ENCODE measurements at places on chromosomes 6 and 20.

- no peak for DNase-seq
Measured at GRCh38 chr20:9332791-9333479, 181.5 kb upstream of the LAMP5 start.

DNA sequence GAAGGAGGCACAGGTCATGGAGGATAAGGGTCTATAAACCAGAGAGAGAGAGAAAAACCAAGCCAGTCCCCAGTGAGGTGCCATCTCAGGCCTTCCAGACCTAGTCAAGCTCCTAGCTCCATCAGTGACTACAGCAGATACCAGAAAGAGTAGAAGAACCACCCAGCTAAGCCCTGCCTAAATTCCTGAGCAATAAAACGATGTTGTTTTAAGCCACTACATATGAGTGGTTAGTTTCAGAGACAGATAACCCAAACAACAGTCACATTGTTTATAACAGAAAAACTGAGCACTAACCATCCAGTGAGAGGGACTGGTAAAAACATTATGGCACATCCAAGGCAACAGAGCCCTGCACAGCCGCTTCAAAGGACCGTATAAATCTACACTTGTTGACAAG lies 59.2 kb downstream of the BMP7 start:
- no peak for DNase-seq

DNA sequence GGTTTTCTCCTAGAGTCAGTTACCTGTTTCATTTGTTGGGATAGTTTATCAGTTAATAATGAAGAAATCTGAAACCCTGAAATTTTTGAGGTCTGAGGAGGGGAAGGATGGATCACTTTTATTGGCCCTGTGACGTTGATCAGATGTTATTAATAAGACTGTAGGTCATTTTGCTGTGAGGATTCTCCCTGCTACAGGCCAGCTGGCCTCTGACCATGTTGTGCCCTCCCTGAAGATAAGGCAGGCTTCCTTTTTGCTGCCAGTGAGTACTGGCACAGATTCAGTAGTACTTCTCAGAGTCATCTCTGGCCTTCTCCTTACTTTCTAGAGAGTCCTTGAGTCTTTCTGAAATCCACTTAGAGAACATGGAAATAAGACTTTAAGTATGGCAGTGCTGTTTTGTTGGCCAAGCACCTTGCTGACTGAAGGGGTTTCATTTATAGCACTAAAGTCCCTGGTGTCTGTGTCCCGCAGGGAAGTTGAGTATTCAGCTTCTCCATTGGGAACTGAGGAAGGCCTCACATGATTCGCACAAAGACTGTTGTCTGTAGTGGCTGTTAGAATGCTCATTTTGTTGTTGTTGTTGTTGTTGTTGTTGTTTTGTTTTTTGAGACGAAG lies 202.6 kb downstream of the DTNBP1 start:
- DNase-seq, result no peak

DNA sequence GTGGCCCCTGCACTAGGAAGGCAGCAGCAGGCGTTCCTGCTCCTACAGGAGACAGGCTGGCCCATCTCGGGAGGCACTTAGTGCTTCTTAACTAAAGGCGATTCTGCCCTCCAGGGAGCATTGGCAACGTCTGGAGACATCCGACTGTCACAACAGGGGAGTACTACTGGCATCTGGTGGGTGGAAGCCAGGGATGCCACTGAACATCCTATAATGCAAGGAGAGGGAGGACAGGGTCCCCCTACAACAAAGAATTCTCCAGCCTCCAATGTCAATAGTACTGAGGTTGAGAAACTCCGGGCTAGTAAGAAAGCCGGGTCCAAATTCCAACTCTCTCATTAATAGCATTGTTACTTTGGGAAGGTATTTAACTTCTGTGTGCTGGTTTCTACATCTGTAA lies 119.4 kb upstream of the ARMC2 start:
- no peak for DNase-seq

- DNase-seq, result no peak
Measured at GRCh38 chr6:140663772-140664171, 1289.3 kb upstream of the CITED2 start.

DNA sequence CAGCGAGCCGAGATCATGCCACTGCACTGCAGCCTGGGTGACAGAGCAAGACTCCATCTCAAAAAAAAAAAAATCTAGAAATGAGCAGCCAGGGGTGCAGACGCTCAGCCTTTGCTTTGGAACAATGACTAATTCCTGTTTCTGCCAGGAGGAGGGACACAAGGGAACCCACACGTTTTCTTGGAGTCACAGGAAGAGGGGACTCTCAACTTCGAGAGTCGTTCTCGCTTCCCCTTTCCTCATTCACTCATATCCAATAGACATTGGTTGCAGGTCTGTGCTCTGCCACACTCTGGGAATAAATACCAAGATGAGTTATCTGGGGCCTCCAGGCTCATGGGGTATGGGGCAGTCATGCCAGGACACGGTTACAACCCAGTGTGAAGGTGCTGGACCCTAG lies 91.5 kb upstream of the RREB1 start:
- DNase-seq, result no peak

GRCh38 chr6:142699391-142699790 lies 245.6 kb downstream of the HIVEP2 start:
- DNase-seq, result no peak

- DNase-seq, result peak; percentile 19
Measured at GRCh38 chr6:106149472-106150069, 63.4 kb downstream of the PRDM1 start.

GRCh38 chr6:145331066-145331465 lies 404.3 kb downstream of the EPM2A start:
- no peak for DNase-seq

DNA sequence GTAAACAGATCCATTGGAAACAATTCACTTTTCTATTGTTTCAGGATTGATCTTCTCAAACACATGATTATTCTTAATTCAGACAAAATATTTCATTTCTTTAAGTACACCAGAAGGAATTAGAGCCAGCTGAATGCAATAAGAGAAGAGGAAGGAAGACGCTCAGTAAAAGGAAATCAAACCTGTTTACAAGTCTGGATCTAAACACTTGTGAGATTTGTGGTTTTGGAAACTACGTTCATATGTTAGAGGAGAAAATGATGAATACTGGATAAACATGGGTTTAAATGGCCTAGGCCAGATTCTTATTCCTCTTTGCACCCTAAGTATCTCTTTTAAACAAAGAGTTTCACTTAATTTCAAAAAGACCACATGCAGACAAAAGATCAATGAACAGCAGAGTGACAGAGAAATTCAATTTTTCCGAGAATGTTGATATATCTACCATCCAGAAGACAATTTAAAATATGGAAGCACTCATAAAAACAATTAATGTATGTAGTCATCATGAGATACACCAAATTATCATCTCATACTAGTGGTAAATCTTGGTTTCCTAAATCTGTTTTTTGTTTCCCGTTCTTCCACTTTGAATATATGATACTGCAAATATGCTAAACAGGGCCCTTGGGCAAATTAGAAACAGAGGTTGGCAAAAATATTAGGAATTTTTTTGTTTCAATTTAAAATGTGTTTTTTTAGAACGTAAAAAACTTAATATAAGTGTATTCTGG lies 703.5 kb upstream of the CITED2 start:
- no peak for DNase-seq

DNA sequence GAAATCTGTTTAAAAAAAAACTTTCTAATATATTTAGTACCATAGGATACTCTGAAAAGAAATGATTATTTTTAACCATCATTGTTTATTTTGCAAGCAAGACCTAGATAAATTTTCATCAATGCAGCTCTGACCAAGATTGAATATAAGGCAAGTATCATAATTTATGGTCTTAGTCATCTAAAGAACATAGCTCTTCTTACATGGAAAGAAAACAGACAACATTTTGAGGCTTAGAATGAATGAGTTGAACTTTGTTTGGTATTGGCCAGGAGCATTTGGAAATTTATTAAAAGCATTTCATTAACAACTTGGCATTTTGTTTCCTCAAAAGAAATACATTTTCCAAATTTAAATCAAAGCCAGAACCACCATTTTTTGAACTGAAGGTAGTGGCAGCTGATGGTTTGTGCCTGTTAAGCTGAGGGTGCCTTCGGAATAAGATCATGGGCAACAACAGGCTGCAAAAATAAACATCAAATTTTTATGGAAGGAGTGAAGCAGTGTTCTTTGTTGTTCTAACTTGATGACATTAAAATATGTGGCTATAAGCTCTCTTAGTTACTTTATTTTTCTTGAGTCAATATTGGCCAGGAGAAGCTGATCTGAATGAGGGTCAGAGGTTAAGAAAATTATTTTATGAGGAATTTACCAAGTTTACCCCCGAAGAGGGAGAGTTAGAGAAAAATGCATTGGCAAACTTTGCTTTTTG lies 6.7 kb upstream of the ATXN1 start:
- no peak for DNase-seq

DNA sequence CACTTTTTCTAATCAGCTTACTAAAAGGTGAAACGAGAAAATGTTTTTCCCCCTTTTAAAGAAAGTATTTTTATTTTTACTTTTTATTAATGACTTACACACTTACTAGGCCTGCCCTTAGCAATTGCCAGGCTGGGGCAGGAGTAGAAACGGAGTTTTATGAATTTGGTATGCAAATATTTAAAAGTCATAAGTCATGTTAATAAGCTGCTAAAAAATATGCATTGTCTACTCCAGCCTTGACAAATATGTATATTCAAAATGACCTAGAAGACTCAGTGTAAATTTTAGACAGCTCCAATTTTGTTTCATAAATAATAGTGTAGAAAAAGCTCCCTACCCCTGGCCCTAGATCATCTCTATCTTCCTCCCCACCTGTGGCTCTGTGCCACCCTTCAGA lies 17.5 kb upstream of the TGM6 start:
- no peak for DNase-seq

GRCh38 chr6:76416821-76417605 lies 344.6 kb upstream of the IMPG1 start:
- no peak for DNase-seq

DNA sequence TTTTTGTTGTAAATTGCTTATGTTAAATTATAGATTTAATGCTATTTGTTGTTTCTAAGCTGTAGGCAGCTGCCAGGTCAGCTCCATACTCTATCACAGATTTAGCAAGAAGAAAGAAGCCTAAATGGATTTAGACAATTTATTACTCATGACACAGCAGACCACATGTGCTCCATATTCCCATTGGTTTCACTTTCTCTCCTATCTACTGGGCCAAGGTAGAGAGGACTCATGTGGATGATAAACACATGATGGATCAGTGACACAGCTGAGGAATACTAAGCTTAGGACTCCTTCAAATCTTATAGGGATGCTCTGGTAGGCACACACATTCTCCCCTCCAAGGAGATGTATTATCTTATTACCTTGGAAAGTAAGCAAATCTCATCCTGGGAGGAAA lies 553.0 kb upstream of the ADGRB3 start:
- no peak for DNase-seq

DNA sequence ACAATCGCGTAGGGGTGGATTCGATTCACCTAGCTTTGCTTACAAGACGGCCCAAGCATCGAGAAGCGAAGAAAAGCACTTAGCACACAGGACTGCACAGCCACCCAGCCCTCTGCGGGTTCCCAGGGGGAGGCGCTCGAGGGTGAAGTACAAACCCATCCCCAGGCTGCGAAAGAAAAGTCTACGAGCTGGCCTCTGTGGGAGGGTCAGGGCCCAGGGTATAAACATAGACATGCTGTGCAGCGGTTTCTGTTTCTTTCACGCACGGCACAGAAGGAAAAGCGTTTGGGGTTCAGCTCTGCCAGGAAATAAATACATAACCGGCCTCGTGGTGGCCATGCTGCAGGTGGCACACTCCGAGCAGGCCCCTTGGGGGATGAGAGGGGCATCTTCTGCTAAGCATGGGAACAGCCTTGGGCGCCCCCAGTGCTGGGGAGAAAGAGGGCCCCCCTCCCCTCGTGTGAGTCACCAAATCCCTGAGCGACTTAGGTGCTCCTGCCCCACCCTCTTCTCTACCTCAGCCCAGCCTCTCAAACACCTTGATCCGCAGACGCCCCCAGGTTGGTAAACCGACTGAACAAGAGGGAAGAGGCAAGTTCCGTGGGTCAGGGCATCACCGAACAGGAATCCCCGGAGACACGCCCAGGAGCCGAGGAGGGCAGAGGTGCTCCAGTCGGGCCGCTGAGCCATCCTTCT lies 91.6 kb upstream of the RIPOR2 start:
- peak; percentile 72 for DNase-seq

All from activated T-helper 1 cell treated with anti-CD3 and anti-CD28 coated beads, Interleukin-12 subunit alpha, Interleukin-12 subunit beta, Interleukin-2, Interleukin-4 antibody, amounts not matched to agents 30 ng/mL and 10 ng/mL and 1 ng/mL, durations not matched to agents 14 hours and 24 hours and 36 hours (primary cell).